T-helper 1 cell (primary cell): ENCODE measurements at places on chromosomes 5 and 9.
A peak's percentile ranks its signal among the peaks of the same experiment; 100 is the strongest.

- DNase-seq: no peak
Measured at GRCh38 chr5:124644138-124644537, 102.3 kb downstream of the ZNF608 start.

DNA sequence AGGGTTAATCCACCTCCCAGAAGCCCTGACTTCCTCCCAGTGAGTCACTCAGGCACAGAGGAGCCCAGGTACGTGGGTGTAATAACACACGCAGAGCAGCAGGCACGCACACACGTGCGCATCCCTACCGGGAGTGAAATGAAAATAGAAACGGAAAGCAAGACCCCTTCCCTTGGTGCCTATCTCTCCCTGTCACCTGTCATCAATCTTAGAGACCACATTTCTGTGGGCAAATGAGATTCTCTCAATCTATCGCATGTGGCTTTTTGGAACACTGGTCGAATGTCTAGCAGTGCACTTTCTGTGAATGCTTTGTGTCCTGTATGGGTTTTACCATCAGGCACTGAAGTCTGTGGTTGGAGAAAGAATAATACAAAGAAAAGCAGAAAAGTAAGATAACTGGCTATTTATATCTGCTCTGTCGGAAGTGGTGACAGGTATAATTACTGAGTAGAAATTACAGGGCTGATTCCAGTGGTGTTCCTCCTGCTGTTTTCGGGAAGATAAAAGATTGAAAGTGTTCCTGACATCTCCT, 137.7 kb upstream of the GRIA1 start:
- DNase-seq: peak; percentile 6

GRCh38 chr5:77946381-77947040, 170.4 kb upstream of the TBCA start:
- DNase-seq: no peak

DNA sequence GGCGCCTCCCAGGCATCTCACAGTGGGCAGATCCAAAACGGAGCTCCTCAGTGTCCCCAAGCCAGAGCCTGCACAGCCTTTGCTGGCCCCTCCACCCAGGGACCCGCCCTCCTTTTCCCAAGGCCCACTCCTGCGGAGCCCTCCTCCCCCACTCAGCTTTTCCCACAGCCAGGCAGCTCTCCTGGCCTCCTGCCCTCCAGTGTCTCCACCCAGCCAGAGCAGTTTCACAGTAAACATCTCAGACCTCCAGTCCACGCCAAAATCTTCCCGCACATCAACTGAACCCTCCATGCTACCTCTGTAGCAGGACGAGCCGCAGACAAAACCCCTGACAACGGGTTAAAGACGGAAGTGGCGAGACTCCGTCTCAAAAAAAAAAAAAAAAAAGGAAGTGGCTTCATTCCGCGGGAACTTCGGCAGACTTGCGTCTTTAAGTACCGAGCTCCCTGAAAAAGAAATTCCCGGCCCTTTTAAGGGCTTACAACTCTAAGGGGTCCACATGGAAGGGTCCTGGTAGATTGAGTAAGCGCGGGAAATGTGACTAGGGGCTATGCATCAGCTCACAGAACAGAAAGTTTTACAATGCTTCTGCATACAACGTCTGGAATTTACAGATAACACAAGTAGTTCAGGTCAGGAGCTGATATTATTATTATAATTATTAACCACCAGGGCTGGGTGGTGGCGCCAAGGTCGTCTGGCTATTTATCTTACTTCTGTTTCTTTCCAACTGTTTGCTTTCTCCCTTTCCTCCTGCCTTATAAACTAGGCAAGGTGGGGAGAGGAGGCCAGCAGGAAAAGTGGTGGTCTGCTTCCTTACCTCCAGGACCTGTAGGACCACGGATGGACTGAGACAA, 11.4 kb upstream of the GRIN1 start:
- DNase-seq: no peak

- DNase-seq: no peak
Measured at GRCh38 chr9:130627896-130628792, 36.2 kb upstream of the PRDM12 start.

GRCh38 chr5:144328980-144329379, 158.3 kb downstream of the KCTD16 start:
- no peak for DNase-seq

DNA sequence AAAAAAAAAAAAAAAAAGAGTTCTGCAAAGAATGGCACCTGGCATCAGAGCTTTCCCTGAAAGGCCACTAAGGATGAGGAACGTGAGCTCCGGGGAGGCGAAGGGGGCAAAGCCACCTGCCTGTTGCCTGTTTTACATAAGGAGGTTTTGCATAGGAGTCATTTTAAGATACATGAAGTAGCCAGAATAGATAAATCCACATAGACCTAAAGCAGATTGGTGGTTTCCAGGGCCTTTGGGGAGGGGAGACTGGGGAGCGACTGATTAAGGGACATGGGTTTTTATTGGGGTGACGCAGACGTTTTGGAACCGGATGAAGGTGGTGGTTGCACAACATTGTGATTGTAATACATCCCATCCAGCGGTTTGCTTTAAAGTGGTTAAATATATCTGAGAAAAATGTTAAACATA, 7.1 kb downstream of the NEK6 start:
- DNase-seq: no peak

GRCh38 chr5:110963495-110963894, 108.0 kb upstream of the TSLP start:
- no peak for DNase-seq

GRCh38 chr5:132566657-132567056, 9.9 kb downstream of the RAD50 start:
- peak; percentile 8 for DNase-seq

DNA sequence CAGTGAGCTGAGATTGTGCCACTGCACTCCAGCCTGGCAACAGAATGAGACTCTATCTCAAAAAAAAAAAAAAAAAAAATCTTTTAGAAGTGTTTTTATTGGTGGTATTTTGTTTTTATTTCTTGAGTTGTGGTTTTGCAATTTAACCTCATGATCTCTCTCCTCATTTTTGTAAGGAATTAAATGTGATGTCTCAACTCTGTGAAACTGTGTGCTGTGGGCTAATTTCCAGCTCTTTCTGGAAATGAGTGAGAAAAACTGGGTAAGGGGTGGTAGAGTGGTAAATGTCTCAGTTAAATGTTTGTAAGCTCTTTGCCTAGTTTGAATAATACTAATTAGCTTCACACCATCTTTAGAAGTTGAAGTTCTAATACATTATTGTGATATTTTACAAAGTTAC, 29.0 kb downstream of the ACO1 start:
- DNase-seq: no peak

DNA sequence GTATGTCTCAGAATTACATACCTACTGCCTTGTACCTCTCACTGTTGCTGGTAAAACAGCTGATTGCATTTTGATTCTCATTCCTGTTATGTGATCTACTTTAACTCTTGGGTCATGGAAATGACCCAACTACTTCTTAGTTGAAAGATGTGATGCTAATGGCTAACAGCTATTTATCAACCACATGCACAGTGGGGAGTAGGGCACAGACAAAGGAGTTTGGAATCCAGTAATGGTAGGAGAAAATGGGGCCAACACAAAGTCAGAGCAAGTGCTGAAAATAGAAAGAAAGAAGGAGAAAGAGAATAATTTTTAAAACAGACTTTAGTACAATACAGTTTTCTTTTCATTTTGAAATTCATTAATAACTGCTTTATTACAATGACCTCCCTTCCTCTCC, 241.0 kb downstream of the PTPRD start:
- no peak for DNase-seq

GRCh38 chr5:178420354-178420781, 169.8 kb downstream of the COL23A1 start:
- DNase-seq: no peak
